ENCODE measurements at places on chromosomes 5 and 9. TPM values are rescaled to one million over a fixed set of nuclear protein-coding genes. Genes with fewer than 3 reads are reported as not detected.

The PLCXD3 gene
- 48.7 TPM for total RNA-seq

The IFNA21 gene
- total RNA-seq, result not detected

DNA sequence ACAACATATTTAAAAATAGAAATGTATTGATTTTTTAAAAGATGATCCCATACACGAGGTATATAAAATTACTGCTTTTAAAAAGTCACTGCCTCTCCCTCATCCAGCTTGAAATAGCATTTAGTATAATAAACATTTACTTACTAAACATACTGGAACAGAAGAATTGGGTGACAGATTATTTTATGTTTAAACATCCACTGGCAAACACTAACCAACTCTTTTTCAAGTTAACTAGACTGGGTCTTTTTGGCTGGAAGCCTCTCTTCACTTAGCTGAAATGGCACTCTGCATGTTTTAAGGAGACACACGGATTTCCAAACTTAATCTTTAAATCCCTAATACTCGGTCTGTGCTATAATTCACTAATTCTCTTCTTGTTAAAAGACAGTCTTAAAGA lies 19.0 kb downstream of the CTXN3 start:
- no peak for DNase-seq

DNA sequence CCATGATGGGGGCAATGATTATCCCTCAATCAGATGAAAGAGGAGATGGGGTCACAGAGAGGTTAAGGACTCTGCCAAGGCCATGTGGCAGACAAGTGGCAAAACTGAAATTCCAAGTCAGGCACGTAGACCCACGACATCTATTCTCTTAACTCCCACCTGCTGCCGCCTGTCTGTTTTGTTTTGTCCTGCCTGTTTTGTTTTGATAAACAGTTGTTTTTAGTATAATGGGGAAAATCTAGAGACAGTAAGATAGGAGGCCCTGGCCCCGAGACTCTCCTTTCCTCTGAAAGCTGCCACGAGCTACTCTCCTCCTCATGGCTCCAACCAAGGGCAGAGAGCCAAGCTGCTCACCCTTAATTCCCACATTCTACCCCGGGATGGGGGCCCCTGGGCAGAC lies 4.9 kb downstream of the FSTL4 start:
- no peak for DNase-seq

GRCh38 chr5:10704949-10705621 lies 55.9 kb downstream of the DAP start:
- no peak for DNase-seq

DNA sequence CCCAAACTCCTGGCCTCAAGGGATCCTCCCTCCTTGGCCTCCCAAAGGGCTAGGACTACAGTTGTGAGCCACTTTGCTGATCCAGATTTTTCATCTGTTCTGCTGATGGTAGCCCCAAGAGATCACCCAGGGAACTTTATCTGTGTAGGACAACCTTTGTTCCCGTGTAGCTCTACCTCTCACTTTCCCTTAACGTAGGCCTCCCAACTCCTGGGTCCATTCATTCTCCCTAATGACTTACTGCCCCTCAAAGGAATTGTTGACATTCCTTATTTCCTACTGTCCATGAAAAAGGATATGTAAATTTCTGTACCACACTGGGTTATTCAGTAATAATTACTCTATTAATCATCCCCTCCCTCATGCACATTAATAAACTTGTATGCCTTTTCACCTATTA lies 51.0 kb upstream of the PHF24 start:
- no peak for DNase-seq
